ENCODE measurements at places on chromosomes 2 and 18. TPM values are rescaled to one million over a fixed set of nuclear protein-coding genes. Genes with fewer than 3 reads are reported as not detected.

DNA sequence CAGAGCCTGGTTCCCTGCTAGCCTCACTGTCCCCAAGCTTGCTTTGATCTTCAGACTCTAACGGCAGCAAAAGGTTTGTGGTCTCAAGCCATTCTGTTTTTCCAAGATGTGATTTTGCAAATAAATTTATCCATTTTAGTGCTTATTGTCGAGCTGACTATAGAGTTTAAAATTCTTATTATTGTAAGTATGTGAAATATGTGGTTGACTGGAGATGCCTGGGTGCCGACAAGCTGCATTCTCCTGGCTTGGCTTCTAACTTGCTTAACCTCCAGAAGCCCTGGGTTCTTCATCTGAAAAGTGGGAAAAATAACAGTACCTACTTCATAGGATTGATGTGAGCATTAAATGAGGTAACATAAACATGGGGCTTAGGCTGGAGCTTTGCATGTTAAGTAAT is 9.9 kb upstream of the EDAR start:
- DNase-seq: no peak

GRCh38 chr2:28282861-28283646 is 109.6 kb upstream of the FOSL2 start:
- no peak for DNase-seq

GRCh38 chr2:188852772-188853171 is 121.4 kb upstream of the COL3A1 start:
- DNase-seq: no peak

- DNase-seq: no peak
These were observed 88.1 kb upstream of the CYP26B1 start for GRCh38 chr2:72235497-72236415.

- no peak for DNase-seq
These were observed 169.1 kb upstream of the CYP26B1 start for GRCh38 chr2:72316774-72317173.

- DNase-seq: no peak
These were observed 148.8 kb downstream of the WDSUB1 start for GRCh38 chr2:159137511-159138241.

DNA sequence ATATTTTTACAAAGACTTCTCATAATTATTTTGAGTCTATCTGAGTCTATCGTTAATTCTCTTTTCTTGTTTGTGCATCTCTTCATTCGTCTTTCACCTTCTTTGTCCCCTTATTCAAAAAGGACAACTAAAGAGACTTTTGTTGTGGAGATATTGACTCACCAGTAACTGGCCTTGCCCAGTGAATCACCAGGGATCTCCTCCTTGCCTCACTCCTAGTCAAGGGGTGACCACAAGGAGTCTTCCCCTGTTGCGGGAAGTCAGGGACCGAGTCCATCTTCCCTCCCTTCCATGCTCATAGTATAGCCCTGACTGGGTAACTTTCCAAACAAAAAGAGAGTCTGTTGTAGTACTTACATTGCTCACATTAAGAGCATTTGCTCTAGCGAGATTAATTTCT is 158.9 kb downstream of the NEB start:
- no peak for DNase-seq

The BOLL gene
- not detected for total RNA-seq

The SLC8A1 gene
- 7.7 TPM for total RNA-seq

Measured in endodermal cell (in vitro differentiated cells).